ENCODE measurements at places on chromosomes 5 and 9.

- DNase-seq, result no peak
Measured at GRCh38 chr9:21831841-21832509, 29.5 kb downstream of the MTAP start.

DNA sequence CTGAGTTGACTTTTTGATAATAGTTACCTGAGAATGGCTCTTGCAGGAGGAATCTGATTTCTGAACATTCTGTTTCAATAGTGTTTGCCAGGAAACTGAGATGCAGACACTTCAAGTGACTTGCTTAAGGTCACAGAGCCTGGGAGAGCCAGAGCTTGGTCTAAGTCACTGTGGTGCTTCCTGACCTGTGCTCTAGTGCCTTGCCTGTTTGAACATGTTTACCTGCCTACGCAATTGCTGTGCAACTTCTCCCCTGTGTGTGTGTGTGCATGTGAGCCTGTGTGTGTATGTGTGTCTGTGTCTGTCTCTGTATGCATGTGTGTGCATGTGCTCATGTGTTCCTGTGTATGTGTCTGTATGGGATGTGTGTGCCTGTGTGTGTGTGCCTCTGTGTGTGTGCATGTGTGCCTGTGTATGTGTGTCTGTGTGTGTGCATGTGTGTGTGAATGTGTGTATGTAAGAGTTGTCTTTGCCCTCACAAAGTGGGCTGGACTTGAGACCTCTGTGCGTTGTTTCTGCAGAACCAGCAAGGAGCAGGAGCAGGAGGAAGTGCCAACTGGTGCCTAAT, 185.8 kb downstream of the GADD45G start:
- no peak for DNase-seq

DNA sequence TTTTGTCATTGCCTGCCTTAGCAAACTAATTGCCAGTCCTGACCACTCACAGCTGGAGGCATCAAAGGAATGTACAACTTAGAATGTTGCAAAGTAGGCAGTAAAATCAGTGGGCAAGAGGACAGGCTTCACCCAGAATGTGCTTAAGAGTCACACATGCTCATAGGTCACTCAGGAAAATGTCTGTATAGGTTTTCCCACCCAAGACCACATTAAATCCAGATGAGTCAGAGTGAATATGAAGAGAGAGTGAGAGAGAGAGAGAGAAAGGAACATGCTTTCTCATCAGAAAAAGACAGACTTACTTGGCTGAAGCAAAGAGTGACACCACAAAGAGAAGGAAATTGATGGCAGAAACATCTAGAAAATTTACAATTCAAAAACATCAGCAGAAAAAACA, 37.9 kb downstream of the PLEKHG4B start:
- no peak for DNase-seq

- no peak for DNase-seq
Measured at GRCh38 chr9:122860319-122861142, 32.1 kb upstream of the PDCL start.

- DNase-seq, result no peak
Measured at GRCh38 chr5:43287493-43287892, 25.7 kb downstream of the HMGCS1 start.

DNA sequence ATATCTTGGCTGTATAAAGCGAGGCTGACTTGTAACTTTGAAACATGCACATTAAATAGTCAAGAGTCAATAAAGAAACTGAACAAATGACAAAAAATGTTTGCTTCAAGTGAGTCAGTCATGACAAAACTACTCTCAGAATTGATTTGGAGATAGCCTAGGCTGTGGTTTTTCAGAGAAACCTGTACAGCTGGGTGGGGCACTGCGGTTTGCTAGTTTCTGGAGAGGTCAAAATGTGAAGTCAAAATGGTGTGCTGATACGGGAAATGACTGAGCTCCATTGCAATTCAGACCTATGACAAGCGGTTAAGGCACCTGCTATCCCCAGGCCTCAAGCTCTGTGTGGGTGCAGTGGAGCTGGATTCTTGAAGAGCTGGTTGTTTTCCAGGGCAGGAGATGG, 10.3 kb upstream of the CD180 start:
- DNase-seq, result peak; percentile 87

GRCh38 chr5:143479394-143479793, 75.9 kb upstream of the NR3C1 start:
- no peak for DNase-seq

GRCh38 chr9:68562461-68562860, 21.8 kb upstream of the TMEM252 start:
- DNase-seq, result no peak

- no peak for DNase-seq
Measured at GRCh38 chr9:116237456-116237855, 83.9 kb downstream of the PAPPA start.

DNA sequence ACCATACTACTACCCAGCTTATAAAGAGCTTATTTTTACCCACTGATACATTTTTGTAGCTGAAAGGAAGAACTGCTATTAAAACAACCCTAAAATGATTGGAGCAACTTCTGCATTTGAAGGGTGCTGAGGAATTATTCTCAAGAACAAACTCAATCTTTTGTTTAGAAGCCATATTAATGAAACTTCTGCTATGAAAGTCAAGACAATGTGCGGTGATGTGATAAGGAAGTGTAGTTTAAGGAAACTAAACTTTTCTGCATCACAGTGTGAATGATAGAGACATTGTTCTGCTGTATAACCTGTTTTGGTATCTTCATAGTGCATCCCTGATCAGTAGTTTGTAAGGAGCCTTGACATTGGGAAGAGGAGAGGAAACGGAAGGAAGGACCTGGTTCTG, 408.5 kb downstream of the TMEM38B start:
- DNase-seq, result no peak

DNA sequence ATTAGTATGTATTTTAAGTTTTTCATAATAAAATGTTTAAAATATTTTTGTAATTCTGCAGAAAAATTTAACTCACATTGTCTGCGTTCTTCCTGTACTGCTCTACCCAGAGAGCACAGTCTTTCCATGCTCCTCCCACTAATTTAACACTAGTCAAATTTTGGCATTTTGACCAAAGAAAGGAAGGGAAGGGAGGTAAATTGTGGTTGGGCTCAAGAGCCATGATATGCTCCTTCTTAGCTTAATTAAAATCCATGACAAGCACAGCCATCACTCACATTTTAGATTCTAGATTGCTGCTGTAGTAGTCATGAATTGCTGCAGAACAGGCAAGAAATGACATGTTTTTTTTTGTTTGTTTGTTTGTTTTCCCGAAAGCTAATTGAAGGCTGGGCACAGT, 98.4 kb downstream of the NLN start:
- DNase-seq, result no peak

- no peak for DNase-seq
Measured at GRCh38 chr5:53323943-53324642, 156.3 kb upstream of the FST start.

- no peak for DNase-seq
Measured at GRCh38 chr9:2674141-2674824, 43.0 kb upstream of the KCNV2 start.

GRCh38 chr9:21830589-21830988, 28.2 kb downstream of the MTAP start:
- DNase-seq, result no peak

DNA sequence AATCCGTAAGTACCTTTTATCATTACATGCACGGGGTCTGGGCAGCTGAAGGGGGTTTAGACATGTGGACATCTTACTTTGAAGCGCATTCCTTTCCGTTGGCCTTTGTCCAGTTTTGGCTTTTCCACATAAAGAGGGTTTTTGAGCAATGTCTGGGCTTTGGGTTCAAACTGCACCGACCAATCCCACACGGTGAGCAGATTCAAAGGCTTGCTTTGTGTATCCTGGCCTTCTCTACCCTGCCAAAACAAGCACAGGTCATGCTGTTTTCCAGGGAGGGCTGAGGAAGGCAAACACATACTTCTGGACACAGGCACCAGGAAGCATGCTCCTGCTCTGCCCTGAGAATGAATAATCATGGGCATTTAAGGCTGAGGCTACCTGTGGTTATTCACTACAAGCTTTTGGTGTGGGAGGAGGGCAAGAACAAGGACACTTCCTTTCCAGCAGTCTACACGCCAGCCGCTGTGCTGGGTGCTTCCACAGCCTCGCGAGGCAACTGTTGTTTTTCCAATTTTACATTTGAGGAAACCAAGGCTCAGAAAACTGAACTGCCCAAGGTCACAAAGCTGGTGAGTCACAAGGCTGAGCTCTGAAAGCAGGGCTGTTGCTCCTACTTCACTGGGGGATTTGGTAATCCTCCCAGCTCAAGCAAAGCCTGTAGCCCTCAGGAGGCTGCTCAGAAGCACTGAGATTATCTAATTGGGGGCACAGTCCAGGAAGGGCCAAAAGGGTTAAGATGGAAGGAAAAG, 59.8 kb upstream of the GOLPH3 start:
- DNase-seq, result peak; percentile 93

DNA sequence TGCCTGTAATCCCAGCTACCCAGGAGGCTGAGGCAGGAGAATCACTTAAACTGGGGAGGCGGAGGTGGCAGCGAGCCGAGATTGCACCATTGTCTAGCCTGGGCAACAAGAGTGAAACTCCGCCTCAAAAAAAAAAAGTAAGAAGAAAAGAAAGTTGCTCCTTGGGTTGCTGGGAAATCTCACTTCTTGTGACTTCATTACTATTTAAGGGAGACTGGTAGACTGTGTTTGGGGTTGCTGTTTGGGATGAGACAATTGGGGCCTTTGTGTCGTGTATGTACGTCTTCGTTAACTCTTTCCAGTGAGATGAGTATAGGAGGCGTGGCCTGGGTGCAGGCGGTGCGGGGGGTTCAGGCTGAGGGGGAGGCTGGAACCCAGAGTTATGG, 11.6 kb downstream of the NDST1 start:
- no peak for DNase-seq

- no peak for DNase-seq
Measured at GRCh38 chr5:9409413-9409960, 136.4 kb downstream of the SEMA5A start.

DNA sequence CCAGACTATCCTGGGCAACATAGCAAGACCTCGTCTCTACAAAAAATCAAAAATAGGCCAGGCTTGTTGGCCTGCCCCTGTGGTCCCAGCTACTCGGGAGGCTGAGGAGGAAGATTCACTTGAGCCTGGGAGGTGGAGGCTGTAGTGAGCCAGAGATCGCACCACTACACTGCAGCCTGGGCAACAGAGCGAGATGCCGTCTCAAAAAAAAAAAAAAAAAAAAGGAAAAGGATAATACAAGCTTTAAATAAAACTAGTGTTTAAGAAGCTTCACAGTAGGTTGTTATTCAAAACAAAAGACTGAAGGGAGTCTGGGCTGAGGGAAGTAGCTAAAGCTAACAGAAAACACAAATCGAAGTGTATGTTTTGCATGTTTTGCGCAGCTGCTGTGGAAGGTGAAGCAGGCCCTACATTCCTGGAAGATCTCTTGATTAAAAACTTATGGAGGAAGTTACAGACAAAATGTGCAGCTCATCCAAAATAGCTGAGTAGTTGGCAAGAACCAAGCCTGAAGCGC, 581 bp upstream of the C9orf40 start:
- DNase-seq, result peak; percentile 8

DNA sequence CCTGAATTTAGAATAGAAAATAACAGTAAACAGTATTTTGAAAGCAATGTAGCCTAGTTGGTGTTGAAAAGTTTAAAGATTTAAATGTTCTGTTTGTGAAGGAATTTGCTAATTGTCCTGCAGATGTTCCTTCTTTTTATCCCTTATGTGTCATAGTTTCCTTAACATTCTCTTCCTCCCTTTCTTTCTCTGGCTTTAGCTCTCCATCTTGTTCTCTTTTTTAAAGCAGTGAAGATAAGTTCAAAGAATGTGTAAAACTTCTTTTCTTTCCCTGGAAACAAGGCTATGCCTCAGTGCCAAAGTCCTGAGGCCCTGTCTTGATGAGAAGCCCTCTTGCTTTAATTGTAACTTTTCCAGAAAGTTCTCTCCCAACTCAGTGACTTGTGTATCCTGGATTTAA, 24.4 kb upstream of the GAS1 start:
- no peak for DNase-seq

GRCh38 chr5:131460867-131461572, 174.0 kb downstream of the RAPGEF6 start:
- no peak for DNase-seq

DNA sequence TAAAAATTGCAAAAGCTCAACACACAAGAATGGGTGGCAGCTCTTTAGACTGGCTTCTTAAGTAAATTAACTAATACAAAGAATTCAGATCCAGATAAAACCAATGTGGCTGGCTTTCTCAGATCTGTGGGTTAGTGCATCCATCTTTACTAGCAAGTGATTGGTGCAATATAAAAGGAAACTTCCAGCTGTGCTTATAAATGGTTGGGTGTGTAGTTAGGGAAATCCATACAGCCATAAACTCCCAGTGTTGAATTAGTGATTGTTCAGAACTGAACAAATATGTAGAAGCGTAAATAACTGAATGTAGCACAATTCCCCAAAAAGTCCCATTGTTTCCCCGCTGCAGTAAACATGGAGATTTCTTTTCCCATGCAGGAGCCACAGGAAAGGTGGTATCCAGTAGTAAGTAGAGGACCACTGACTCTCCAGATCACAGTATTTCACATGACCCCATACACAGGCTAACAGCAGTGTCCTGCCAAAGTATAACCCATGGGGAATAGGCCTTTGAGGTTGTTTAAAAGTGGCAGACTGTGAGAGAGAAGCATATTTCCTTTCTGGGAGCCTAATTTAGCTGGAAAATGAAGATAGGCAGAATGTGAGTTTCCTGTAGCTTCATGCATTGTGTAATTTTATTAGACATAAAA, 173.1 kb upstream of the SLC12A2 start:
- no peak for DNase-seq

DNA sequence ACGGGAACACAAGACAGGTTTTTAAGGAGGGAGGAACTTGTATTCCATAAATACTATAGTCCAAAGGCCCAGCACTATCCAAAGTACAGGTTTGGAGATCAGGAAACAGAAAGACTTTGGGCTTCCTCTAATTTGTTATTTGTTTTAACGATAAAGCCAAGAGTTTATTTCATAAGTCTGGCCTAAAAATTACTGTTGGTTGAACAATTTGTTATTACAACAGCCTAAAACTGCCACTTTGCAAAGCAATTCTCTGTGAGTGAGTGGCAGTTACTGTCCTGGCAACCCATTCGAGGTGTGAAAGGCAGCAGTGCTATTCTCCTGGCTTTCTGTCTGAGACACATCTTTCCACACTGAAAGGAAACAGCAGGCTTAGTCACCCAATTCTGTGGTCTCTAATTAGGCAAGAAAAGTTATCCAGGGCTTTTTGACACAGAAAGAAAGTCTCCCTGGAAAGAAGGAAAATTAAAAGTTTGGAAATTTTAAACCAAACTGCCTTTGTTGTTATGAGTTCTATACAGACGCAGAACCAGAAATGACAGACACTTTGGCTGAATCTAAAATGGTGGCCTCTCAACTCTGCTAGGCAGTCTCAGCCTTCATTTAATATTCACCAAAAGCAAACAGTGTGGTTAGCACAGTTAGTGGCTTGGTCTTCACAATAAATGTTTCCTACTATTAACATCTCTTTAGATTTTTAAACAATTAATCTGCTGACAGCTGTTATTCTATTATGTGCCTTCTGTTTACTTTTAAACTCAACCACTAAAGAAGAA, 33.9 kb downstream of the PSMB7 start:
- DNase-seq, result peak; percentile 92

- DNase-seq, result no peak
Measured at GRCh38 chr5:173534664-173535063, 81.8 kb downstream of the BOD1 start.

GRCh38 chr5:5419291-5420210, 2.9 kb upstream of the ICE1 start:
- peak; percentile 53 for DNase-seq

GRCh38 chr9:70480405-70480980, 66.0 kb upstream of the KLF9 start:
- no peak for DNase-seq
